ENCODE measurements at places on chromosomes 7 and 10.

DNA sequence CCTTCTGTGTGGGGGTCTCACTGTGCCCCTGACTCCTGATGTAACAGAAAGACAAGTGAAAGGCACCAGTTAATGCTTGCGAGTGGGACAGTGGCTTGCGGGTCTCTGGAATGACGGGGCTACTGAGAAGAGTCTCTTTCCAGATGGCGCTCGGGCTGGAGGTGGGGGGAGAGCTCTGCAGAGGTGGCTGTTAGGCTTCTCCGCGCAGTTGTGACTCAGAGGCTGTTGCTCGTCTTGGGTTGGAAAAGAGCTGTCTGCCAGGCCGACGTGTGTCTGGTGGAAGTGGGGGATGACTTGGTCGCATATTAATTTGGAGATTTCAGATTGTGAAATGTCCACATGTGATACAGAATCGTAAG lies 27.9 kb upstream of the SH2B2 start:
- no peak for DNase-seq

DNA sequence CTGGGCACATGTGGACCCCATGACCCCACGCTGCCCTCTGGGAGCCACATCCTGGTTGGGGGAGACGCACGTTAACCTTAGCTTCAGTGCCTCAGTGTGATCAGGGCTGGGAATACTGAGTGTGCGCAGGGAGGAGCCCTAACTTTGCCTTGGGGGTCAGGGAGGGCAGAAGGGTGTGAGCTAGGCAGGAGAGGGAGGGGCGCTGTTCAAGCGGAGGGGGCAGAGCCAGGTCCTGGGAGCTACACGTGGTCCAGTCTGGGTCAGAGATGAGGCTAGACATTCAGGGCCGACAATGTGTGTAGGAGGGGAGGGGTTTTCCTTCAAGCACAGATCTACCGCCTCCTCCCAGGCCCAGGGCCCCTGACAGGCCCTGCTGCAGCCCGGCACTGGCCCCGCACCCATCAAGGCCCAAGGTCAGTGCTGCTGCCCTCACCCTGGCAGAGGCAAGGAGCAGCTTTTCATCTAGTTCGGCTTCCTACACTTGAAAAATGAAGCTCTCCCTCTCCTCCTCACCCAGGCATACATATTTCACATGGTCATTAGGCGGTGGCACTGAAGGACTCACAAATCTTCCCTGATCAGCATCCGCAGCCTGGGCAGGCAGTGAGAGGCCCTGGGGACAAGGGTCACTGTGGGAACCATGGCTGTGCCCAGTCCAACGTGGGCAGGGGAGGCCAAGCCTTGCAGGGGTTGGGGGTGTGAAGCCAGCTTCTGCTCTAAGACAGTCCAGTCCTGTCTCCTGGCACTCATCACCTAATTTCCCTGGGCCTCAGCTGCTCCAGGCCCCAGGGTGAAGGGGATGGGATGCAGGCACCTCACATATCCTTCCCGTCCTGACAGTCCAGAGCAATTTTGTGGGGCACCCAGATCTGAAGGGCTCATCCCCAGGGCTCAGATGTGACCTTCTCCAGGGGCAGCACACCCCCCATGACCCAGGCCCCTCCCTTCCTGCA lies 47.3 kb downstream of the C10orf105 start:
- DNase-seq = no peak

- no peak for DNase-seq
Observed at GRCh38 chr10:121597504-121598262, 561 bp downstream of the FGFR2 start.

DNA sequence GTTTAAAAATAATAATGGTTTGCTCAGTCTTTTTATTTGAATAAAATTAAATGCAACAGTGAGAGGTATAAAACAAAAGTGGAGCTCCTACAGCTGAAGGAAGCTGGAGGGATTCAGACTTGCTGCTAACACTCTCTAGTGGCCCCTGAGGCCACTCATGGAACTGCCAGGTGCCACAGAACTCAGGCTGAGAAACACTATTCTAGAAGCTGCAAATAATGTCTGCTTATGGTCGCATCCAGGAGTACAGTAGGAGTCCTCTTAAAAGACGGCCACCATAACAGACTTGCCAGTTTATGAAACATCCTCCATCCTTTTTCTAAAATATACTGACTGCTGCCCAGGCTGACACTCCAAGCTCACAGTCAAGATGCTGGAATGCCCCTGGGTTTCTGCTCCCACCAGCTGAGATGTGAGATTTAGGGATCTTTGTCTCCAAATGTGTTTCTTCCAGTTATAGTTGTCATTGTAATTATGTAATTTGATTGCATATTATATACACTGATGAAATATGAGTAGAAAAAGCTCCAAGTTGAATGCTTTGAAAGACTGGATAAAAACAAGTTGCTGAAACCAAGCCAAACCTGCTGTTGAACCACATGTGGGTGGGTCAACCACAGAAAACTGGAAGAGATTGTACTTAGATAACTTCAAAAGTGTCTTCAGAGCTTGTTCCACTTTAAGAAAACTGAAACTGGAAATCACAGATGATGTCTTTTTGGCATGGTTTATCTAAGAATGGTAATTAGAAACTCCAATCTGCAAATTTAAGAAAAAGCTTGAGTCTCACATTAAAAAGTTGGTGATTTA lies 213.7 kb upstream of the AOAH start:
- DNase-seq = peak; percentile 32

GRCh38 chr7:30201921-30202320 lies 67.1 kb downstream of the MTURN start:
- DNase-seq = no peak

- DNase-seq = no peak
Observed at GRCh38 chr10:17025444-17026295, 103.9 kb downstream of the CUBN start.

GRCh38 chr10:43040482-43041256 lies 36.2 kb upstream of the RET start:
- no peak for DNase-seq

- no peak for DNase-seq
Observed at GRCh38 chr7:35030848-35031247, 6.4 kb downstream of the DPY19L1 start.

DNA sequence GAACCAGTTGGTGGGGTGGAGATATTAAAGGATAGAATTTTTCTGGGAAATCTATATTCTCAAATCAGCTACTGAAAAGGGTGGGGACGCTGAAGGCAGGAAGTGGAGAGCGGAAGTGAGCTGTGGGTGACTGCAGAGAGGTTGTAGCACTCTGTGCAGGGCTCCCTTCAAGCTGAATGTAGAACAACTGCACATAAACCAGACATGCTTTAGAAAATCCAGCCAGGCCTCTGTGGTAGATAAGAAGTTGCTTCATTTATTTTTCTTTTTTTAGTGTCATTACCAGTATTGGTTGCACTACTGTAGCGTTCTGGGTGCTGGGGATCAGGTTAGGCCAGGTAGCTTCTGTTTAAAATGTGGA lies 127.8 kb downstream of the CELF2 start:
- DNase-seq = peak; percentile 58

DNA sequence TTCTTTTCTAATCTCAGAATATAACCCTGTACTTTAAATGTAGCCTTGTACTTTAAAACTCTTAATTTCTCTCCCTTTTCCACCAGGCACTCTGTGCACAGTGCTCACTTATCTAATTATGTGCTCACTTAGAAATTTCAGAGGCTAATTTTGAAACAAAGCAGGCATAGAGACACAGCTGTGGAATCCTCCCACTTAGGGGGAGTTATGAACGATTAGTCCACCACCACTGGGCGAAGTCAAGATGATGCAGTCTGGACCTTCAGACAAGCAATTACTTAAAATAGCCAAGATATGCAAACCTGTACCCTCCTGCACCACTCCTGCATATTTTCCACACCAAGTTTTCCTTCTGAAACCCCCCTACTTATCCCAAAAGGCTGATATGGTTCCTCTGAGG lies 143.0 kb downstream of the STK31 start:
- no peak for DNase-seq

- DNase-seq = no peak
Observed at GRCh38 chr10:127127822-127128221, 68.6 kb downstream of the INSYN2A start.

- DNase-seq = no peak
Observed at GRCh38 chr7:112091768-112092167, 114.4 kb downstream of the DOCK4 start.

- no peak for DNase-seq
Observed at GRCh38 chr10:119669975-119670640, 18.9 kb downstream of the BAG3 start.

GRCh38 chr10:13161857-13162271 lies 506 bp downstream of the MCM10 start:
- DNase-seq = peak; percentile 44

DNA sequence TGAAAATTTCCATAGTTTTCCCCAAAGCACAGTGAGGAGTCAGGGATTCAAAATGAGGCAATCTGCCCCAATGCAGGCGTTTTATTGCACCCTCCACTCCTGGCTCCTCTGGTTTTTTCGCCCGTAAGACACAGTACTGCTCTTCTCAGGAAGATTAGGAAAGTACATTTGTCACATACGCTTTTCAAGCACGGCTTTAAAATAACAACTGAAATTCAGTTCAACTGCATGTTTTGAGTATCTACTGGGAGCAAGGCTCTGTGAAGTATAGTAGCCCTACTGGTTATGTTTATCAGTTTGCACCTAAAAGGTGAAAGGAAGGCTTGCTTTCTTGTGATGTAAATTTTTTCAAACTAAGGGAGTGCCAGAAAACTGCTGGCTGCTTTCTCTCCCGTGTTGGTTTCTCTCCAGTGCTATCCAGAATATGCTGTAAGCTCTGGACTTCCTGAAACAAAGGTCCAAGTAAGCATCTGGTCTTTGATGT lies 1.9 kb upstream of the SGMS1 start:
- DNase-seq = peak; percentile 45

DNA sequence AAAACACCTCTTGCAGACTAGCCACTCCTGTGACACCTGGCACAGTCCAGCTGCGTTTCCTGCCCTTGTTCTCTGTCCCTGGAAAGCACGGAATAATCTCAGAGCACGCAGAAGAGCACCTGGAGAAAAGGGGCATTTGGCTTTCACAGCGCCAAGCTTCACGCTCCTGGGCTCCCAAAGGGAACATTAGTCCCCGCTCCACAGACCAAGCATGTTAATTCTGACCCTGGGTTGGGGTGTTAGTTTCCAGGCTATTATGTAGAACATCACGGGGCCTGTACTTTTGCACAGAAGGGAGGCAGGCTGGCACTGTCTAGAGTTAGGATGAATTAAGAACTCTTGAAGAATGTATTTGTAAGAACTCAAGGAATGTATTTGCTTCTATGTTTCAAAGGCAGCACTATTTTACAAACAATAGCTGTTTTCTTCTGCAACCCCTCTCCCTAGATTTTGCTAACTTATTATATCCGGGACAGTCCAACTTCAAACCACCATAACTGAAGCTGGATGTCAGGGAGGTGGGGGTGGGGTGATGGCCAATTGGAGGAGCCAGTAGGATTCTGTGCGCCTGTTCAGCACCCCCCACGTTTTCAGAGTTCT lies 62.2 kb upstream of the TRIM8 start:
- DNase-seq = no peak

GRCh38 chr7:150791304-150791703 lies 8.9 kb downstream of the TMEM176B start:
- DNase-seq = no peak

GRCh38 chr10:43137717-43138020 lies 576 bp upstream of the CSGALNACT2 start:
- DNase-seq = no peak

DNA sequence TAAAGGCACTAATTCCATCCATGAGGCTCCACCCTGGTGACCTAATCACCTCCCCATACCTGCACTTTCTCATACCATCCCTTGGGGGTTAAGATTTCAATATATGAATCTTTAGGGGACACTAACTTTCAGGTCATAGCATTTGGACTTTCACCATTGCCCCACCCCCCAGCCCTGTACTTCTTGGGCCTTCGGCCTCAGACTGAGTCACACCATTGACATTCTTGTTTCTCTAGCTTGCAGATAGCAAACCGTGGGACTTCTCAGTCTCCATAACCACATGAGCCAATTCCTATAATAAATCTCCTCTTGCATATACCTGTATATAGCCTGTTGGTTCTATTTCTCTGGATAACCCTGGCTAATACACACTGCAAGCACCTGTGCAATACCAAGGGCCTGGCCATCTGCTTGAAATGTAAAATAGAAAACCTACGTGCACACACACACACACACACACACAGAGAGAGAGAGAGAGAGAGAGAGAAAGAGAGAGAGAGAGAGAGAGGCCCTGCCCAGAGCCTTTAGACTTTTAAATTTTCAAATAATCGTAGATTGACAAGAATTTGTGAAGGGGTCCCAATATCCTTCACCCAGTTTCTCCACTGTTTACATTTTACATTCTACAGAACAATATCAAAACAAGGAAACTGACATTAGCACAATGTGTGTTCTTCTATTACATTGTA lies 25.3 kb downstream of the ANXA8 start:
- no peak for DNase-seq

DNA sequence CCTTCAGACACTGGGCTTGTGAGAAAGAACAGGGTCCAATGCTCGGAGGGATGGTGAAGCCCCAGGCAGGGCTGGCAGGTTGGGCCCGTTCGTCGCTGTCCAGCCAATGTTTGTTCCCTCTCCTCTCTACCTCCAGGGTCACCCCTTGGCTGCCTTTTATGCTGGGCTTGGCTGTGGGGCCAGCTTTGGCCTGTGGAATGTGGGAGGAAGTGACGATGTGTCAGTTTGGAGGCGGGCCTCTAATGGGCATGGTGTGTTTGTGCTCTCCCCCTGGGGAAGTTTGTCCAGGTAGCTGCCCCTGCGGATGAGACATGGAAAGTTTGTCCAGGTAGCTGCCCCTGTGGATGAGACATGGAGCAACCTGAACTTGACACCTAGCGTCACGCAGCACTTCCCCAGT lies 236.7 kb downstream of the GLRX3 start:
- no peak for DNase-seq

DNA sequence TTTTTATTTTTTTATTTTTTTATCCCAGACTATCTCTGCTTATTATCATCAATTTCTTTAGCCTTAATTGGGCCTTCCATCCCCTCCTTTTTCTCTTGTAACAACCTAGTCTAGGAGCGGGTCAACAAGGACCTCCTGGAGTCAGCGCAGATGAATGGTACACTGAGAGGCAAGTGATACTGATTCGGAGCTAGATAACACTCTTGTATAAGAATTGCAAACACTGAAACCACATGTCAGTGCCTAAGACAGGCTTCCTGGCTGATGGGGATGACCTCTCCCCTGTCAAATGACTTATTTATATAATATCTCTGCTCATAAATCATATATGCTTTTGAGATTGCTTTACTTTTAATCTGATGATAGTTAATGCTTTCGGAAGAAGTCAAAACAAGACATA lies 22.7 kb downstream of the BPGM start:
- no peak for DNase-seq

GRCh38 chr10:48773580-48773979 lies 88.9 kb downstream of the WDFY4 start:
- no peak for DNase-seq

DNA sequence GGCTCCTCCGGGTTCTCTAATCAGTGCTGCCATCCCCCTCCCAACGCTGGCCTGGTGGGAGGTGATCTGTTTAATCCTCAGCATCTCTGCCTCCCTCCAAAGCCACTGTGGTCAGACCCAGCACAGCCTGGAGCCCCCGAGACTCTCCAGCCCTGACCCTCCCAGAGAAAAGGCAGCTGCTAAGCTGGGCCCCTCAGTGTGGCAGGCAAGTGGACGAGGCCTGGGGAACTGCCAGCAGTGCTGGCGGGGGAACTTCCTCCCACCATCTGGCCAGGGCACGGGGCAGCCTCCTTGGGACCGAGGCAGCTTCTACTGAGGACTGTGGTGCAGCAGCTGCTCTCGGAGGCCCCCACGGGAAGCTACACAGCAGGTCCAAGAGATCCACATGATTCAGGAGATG lies 51.1 kb downstream of the DPYSL4 start:
- DNase-seq = no peak

- peak; percentile 80 for DNase-seq
Observed at GRCh38 chr7:138001529-138002095, at the start of gene CREB3L2. Gene CREB3L2, minus strand, starts transcription at chr7:138002086. Its CDS starts 381 bp downstream, at chr7:138001705.

GRCh38 chr7:38330861-38331621 lies 57.6 kb upstream of the TARP start:
- peak; percentile 61 for DNase-seq
